Suprapubic skin (tissue), 4 donors: ENCODE measurements at places on chromosomes 5 and 9. TPM values are rescaled to one million over a fixed set of nuclear protein-coding genes. Genes with fewer than 3 reads are reported as not detected.

GRCh38 chr5:176426876-176427275, 10.5 kb upstream of the CLTB start:
- no peak overlapping the region for H3K27ac ChIP-seq
- no peaks in the 10 kb centered on the region for H3K4me1 ChIP-seq
- no peak overlapping the region for H3K4me3 ChIP-seq
- H3K36me3 ChIP-seq: no peaks in the 10 kb centered on the region
- DNase-seq: no peak
- no peaks in the 10 kb centered on the region for H3K27me3 ChIP-seq

Gene PCDHB14
- total RNA-seq: 2.5 TPM

- no peaks in the 10 kb centered on the region for H3K27me3 ChIP-seq
- no peak overlapping the region for H3K27ac ChIP-seq
- peaks cover 13% of the 10 kb centered on the region for H3K4me1 ChIP-seq
- no peak for DNase-seq
Measured at GRCh38 chr5:150556859-150557508, 49.1 kb downstream of the NDST1 start.

DNA sequence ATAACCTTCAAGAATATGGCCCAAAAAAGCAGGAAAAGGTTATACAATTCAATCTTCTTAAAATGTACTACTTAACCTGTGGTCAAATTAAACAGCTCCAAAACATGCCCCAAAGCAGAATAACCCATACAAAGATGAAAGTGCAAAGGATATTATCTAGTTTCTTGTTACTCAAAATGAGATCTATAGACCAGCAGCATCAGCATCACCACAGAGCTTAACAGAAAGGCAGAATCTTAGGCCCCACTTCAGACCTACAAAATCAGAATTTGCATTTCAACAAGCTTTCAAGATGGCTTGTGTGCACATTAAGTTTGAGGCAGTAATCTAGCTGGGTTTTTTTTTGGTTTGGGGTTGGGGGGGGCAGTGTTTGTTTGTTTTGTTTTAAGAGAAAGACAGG, 54.0 kb downstream of the SCAI start:
- no peaks in the 10 kb centered on the region for H3K27me3 ChIP-seq
- no peaks in the 10 kb centered on the region for H3K4me1 ChIP-seq
- no peak for DNase-seq
- no peak overlapping the region for H3K27ac ChIP-seq

Gene ARHGEF28
- 25.6 TPM for total RNA-seq
